ENCODE measurements at places on chromosomes 7 and 10. TPM values are rescaled to one million over a fixed set of nuclear protein-coding genes. Genes with fewer than 3 reads are reported as not detected.

- DNase-seq = no peak
These were observed 336.8 kb downstream of the TFEC start for GRCh38 chr7:115693779-115694178.

Gene DDIT4
- 80.1 TPM for total RNA-seq

- no peak for DNase-seq
These were observed 77.7 kb upstream of the FAM3C start for GRCh38 chr7:121473645-121474300.

GRCh38 chr10:95445223-95445836, 115.8 kb downstream of the SORBS1 start:
- no peak for DNase-seq

DNA sequence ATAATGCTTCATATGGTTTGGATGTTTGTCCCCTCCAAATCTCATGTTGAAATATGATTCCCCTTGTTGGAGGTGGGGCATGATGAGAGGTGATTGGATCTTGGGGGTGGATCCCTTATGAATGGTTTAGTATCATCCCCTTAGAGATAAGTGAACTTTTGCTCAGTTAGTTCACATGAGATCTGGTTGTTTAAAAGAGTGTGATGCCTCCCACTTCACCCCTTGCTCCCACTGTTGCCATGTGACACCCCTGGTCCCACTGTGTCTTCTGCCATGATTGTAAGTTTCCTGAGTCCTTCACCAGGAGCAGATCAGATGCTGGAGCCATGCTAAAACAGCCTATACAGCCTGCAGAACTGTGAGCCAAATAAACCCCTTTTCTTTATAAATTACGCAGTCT, 13.1 kb upstream of the AUTS2 start:
- no peak for DNase-seq

Gene CREM
- total RNA-seq = 29.6 TPM

DNA sequence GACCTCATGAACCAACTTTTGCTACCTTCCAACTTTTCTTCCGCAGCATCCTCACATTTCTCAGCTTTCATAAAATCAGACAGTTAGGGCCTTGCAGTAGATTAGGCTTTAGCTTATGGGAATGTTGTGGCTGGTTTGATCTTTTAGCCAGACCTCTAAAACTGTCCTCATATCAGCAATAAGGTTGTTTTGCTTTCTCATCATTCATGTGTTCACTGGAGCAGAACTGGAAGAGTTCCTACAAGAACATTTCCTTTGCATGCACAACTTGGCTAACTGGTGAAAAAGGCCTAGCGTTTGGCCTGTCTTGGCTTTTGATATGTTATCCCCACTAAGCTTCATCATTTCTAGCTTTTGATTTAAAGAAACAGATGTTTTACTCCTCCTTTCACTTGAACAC, 130.0 kb upstream of the LRRTM3 start:
- DNase-seq = no peak

Gene CALML3
- not detected for total RNA-seq

Gene ZNF365
- total RNA-seq = 1.1 TPM

DNA sequence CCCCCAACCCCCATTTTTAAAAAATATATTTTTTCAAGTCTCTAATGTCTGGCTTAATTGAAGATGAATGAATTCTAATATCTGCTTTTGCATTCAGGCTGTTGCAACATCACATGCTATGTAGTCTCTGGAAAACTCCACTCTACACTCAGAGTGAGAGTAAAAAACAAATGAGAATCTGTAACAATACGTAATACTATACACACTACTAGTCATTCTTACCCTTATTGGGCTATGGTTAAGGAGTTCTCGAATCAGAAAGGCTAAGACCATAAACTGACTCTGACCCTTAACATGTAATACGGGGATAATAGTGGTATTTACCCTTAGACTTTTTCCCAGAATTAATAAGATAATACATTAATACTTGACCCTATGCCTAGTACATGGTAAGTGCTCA, 42.9 kb upstream of the TMEM168 start:
- DNase-seq = no peak
